Fibroblast of skin of right quadriceps (primary cell): ENCODE measurements at places on chromosomes 4 and X.

DNA sequence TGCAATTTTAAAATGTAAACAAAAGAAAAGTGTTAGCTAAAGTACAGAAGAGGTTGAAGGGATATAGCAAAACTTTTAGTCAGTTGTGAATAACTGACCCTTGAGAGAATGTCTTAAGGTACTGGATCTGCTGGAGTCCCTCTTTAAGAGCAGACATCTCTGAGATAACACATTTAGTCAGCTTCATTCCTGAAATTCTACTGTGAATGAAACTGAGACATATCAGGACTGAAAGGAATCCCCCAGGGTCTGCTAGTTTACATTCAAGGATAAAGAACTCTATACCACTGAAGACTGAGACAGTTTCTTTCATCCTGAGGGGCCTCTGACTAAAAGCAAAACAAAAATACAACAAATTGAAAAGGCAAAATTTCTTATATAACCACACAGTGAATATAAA lies 54.4 kb downstream of the PGRMC1 start:
- DNase-seq, result no peak

DNA sequence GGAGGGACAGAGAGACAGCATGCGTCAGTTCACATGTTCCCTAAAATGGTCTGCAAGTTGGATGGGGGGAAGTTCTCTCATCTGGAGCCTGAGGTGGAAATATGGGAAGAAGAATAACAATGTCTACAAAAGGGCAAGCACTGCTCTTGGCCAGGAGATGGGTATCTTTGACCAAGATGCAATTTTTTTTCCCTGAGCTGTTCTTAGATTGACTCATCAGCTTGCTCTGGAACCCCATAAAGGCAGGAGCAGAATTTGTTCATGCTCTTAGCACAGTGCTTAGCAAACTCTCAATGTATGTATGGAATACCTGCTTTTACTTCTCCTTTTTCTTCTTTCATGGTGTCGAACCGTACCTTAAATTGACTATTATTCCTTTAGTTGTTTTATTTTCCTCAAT lies 90.5 kb upstream of the ZNF827 start:
- DNase-seq, result peak; percentile 20

DNA sequence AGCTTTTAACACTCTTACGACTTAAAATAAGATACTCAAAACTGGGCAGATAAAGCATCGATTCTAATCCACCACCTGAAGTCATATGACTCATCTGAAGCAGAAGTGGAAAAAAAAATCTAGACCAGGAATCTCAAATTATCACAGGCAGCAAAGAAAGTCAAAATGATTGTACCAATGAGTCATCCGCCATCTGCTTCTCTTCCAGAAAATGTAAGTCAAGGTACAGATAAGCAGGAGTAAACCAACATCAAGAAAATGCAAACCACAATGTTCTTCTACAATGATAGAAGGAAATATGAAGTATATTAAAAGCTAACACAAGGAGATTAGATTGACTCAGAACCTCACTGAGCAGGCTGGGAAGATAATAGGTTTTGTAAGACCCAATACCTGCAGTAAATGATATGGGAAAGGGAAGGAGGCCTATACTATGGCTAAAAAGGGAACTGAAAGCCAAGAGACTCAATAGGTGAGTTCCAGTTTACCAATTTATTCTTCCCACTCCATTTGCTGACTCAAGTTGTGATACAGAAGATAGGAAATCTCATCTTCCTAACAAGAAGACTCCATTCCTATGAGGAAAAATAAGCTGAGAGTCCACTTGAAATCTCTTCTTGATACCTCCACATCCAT lies 88.4 kb upstream of the TET2 start:
- DNase-seq, result peak; percentile 40

DNA sequence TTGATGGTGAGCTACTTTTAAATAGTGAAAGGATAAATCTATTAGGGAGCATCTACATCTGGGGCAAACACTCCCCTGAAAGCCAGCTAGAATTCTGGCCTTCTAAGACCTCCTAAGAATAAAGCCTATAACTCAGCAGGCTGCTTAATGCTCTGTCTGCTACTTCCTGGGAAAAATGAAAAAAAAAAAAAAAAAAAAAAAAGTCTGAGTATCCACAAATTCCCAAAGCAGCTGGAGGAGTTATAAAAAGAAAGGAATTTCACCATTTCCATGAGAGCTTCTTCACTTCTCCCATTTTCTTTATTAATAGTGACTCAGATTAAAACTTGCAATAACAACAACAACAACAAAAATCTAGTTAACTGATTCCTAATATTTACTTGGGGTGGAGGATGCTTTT lies 511.2 kb downstream of the INPP4B start:
- no peak for DNase-seq

DNA sequence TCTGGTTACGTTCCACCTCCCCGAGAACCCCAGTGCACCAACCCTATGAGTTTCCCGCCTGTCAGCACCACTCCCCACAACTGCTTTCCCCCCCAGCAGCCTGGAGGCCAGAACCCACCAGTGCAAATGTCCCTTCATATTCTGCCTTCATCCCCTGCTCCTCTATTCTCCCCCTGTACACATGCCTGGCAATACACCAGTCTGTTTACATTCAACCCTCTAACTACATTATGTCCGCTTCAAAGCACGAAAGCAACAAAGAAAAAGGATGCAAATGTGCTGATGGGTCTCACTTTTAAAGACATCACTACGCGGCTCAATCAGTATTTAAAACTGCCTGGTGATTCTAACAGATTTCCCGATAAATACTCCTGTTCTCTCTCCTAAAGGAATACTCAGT lies 126.7 kb upstream of the SORBS2 start:
- no peak for DNase-seq

- no peak for DNase-seq
Observed at GRCh38 chr4:98081936-98082335, 61.3 kb downstream of the STPG2 start.

GRCh38 chr4:53705972-53706371 lies 114.7 kb upstream of the LNX1 start:
- no peak for DNase-seq

- peak; percentile 40 for DNase-seq
Observed at GRCh38 chrX:96372313-96373046, 312.2 kb upstream of the DIAPH2 start.

- DNase-seq, result no peak
Observed at GRCh38 chr4:56701161-56701480, 20.0 kb upstream of the HOPX start.

DNA sequence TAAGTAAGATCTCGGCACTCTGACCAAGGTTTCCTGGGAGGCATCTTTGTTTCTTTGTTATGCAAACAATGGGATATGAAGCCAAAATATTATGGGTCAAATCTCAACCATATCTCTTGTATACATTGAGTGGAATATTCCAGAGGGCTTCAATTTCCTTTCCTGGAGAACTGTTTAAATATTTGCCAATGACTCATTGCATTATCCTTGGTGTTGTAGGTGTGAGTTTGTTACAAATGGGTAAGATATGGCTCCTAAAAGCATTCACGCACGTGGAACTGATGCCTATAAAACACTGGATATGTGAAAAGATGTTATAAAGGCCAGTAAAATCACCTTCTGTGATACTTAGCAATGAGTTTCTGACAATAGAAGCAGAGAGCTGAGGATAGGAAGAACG lies 150.5 kb upstream of the WDR1 start:
- DNase-seq, result no peak

DNA sequence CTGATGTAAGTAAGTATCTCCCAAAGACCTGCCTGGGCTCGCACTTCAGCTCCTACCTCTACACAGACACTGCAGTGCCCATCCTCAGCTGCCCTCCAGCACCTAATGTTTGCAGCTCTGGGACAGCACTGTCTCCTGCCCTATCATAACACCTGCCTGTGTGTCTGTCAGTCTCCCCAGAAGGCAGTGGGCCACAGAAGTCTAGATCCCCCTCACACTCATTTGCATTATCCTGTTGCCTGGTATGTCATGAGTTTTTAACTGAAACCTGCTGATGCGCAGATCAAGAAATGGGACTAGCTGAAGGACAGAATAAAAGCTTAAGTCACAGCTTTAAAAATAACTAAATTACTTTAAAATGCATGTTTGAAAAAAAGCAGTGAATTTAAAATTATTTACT lies 43.0 kb downstream of the LRP2BP start:
- no peak for DNase-seq

DNA sequence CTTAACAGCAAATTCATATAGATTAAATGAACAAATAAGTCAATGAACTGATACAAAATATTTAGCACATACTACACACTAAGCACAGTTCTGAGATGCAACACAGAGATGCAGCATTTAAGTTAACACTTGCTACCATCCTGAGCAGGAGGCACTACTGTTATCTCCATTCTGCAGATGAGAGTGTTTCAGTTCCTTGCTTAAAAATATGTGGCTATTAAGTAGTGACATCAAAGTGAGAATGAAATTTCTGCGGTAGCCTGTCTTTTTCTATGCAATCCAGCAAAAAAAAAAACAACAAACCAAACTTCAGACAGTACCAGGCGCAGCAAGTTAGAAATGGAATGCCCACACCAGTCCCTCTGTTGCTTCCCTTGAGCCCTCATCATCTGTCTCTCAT lies 90.8 kb downstream of the SHISA3 start:
- no peak for DNase-seq

DNA sequence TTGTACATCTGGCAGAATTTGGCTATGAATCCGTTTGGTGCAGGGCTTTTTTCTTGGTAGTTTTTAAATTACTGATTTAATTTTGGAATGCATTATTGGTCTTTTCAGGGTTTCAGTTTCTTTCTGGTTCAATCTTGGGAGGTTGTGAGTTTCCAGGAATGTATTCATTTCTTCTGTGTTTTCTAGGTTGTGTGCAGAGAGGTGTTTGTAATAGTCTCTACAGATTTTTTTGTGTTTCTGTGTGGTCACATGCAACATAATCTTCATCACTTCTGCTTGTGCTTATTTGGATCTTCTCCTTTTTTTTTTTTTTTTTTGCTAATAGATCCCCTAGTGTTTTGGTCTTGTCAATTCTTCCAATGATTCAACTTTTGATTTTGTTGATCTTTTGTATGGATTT lies 77.6 kb downstream of the FAAH2 start:
- no peak for DNase-seq

DNA sequence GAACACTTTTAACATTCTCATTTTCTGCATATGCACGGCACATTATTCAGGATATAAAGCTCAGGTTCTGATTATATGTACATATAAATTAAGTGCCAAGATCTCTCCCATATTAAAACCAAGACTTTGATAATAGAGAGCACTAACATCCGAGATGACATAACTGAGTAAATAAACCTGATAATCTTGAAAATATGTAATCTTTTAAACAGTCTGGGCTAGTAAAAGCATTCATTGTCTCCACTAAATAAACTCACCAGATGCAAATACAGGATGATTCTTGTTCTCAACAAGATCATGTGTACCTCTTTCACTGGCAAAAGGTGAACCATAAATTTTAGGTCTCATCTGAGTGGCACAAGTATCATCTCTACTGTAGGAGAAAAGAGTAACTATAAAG lies 942.2 kb downstream of the TRAM1L1 start:
- no peak for DNase-seq

- no peak for DNase-seq
Observed at GRCh38 chr4:41477181-41477905, 60.6 kb upstream of the LIMCH1 start.

GRCh38 chr4:81743731-81744435 lies 272.2 kb upstream of the RASGEF1B start:
- DNase-seq, result no peak

- DNase-seq, result no peak
Observed at GRCh38 chr4:174537634-174538033, 15.3 kb upstream of the HPGD start.

DNA sequence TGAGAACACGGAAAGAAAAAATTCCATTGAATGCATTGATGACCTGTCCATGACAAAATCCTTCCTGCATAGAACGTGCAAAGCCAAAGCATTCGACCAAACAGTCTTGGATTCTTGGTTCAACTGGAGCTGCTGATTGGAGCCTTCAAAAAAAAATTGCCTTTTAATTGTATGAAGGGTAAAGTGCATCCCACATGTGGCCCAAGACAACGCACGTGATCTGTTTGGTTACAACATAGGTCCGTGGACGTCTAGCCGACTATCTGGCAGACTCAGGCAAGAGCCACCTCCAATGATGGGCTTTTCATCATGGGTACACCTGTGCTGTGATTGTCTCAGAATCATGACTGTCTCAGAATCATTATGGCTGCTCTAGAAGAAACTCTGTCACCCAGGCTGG lies 52.3 kb downstream of the SHOX start:
- no peak for DNase-seq

GRCh38 chrX:12210196-12210815 lies 72.0 kb downstream of the FRMPD4 start:
- peak; percentile 76 for DNase-seq

DNA sequence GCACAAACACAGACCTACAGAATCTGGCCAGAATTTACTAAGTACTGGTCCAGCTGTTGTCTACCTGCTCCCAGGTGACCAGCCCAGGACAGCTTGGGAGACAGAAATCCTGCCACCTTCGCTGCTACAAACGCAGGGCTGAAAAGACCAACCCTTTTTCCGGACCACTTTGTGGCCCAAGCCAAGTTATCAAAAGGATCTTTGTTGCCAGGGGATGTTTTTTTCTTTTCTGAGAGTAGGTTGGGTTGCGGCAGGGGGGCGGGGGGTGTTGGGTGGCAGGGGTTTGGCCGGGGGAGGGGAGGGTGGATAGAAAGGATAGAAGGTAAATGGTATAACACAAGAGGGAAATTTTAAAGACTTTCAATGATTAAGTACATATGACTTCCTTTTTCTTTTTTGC lies 63.4 kb downstream of the STOX2 start:
- DNase-seq, result no peak

DNA sequence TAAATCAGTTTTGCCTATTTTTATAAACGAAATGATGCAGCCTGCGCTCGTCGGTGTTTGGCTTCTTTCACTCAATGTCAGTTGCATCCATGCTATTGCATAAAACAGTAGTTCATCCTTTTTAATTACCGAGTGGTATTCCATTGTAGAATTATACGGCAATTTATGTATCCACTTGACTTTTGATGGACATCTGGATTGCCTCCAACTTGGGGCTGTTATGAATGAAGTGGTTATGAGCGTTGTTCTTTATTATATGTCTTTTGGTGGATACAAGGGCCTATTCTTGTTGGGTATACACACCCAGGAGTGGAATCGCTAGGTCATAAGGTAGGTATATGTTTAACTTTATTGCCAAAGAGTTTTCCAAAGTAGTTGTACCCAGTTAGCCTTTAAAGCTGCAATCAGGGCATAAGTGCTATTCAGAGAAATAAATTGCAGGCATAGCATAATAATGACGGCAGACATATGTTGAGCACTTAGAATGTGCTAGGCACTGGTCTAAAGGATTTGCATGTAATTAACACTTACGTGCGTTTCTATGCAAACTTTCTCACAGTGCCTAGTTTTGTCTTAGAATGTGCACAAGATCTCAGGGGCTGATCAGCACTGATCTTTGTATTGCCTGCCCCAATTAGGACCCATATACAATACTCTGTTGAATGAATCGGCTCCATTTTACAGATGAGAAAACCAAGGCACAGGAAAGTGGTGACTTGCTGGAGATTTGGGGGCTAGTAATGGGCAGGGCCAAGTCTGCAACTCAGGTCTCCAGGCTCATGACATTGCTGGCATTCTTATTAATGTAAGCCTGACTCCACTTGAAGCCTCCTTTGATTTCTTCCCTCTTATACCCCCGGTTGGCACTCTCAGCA lies 407.0 kb downstream of the BCOR start:
- no peak for DNase-seq
